ENCODE measurements at places on chromosomes 6 and 20. TPM values are rescaled to one million over a fixed set of nuclear protein-coding genes. Genes with fewer than 3 reads are reported as not detected.

FILIP1 gene
- polyA plus RNA-seq: 2.8 TPM

- DNase-seq: no peak
Measured at GRCh38 chr6:72631480-72631879, 9.6 kb downstream of the KCNQ5 start.

DNA sequence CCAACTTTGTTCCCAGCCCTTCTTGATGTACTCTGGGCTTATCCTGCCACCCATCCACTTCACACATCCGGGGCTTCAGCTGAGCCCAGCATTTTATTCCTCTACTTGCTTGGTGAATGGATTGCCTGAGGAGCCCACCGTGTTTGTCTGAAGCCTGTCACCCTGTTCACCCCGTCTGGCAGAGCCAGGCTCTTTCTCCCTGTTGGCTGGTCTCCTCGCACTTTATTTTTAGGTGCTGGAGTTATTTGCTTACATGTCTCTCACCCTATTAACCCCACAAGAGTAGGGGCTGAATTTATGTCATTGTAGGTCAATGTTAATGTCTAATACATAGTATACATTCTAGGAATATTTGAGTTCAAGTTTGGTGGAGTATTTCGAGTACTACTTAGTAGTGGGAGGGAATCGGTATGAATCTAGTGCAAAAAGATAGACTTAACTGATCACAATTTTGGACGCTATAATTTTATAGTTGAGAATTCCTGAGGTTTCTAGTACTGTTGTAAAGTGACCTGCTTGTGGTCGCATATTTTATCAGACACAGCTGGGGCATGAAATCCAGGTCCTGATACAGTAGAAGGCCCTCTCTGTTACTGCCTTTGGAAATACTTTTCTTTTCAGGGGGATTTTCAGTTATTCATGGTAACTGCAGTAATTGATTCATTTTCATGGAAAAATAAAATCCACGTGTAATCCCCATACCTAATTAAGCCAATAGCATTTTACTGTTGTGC, 10.8 kb downstream of the JARID2 start:
- DNase-seq: no peak

GRCh38 chr20:18005990-18006364, 37.2 kb downstream of the MGME1 start:
- DNase-seq: no peak

GRCh38 chr6:128357392-128358130, 162.8 kb downstream of the PTPRK start:
- no peak for DNase-seq
